ENCODE measurements at places on chromosomes 5 and 9.
A peak's percentile ranks its signal among the peaks of the same experiment; 100 is the strongest.

GRCh38 chr9:27304521-27304920 lies 7.6 kb upstream of the EQTN start:
- no peak for DNase-seq

DNA sequence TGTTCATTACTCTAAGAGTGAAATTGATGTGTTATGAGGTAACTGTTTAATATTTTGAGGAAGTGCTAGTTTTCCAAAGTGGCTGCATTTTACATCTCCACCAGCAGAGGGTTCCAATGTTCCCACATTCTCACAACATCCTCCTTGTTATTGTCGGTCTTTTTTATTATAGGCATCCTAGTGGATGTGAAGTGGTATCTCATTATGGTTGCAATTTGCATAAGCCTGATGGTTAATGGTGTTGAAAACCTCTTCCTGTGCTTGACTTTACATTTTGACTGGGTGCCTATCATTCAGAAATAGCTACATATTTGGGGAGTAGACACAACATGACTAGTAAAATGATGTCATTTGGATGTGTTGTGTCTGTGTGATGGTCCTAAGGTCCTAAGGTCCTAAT lies 143.6 kb downstream of the MRPS30 start:
- peak; percentile 18 for DNase-seq

DNA sequence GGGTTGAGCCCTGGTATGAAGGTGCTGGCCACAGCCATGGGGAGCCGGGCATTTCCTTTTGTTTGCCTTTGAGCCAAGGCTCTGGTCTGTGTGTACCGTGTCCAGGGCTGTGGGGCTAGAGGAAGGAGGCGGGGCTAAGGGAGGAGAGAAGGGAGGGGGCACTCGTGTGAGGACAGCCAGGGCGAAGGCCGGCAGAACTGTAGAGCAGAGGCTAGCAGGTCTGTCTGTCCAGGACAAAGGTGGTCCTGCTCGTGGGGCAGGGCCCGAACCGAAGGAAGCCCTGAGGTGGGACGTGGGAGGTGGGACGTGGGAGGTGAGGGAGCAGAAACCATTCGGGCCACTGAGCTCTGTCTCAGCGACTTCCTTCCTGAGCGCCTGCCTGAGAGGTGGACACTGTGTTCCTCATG lies 41.3 kb upstream of the TESK1 start:
- no peak for DNase-seq

- no peak for DNase-seq
These were observed 56.7 kb downstream of the AGTPBP1 start for GRCh38 chr9:85685081-85685480.

DNA sequence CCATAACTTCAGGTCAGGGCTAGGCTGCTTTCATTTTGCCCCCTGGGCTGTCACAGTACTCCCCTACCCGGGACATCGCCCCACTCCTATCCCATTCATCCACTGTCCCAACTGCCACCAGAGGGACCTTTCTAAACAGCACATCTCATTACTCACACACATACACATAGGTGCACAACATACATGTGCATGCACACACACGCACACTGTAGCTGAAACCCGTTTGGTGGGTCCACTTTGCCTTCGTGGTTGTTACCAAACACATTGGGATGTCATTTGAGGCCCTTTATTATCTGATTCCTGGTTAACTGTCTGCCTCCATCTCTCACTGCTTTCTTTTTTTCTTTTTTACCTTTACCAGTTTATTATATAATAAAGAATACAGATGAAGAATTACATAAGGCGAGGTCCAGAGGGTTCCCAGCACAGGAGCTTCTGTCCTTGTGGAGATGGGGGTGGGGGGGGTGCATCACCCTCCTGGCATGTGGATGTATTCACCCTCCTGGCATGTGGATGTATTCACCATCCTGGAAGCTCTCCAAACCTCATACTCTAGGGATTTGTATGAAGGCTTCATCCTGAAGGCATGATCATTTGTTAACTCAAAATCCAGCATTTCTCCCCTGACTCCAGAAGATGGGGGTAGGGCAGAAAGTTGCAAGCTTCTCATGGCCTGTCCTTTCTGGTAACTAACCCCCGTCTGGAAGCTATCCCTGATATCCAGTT lies 186.0 kb downstream of the GOLPH3 start:
- no peak for DNase-seq

- DNase-seq: no peak
These were observed 30.4 kb downstream of the GARNL3 start for GRCh38 chr9:127295005-127295404.

DNA sequence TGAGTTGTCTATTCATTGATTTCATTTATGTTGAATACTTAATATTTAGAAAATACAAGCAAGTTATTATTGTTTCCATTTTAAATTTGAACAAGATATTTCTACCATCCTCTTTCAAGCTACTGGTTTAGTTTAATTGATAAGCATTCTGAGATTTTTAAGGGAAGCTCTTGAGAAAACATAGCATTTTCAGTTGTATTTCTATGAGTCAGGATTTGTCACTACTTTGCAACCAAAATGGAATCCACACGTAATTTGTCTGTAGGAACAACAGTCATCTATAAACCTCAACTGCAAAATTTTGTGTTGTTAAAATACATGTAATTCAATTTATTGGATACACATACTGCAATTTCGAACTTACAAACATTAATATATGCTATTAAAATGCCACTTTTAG lies 74.0 kb downstream of the PRR16 start:
- no peak for DNase-seq
